ENCODE measurements at places on chromosomes 6 and 20.

- H3K4me3 ChIP-seq = no peak overlapping the region
- H3K27ac ChIP-seq = no peak overlapping the region
- H3K27me3 ChIP-seq = no peaks in the 10 kb centered on the region
- H3K4me1 ChIP-seq = no peaks in the 10 kb centered on the region
These were observed 17.0 kb downstream of the MCM8 start for GRCh38 chr20:5967469-5967868.

- no peak overlapping the region for H3K27ac ChIP-seq
- no peak for DNase-seq
- H3K4me1 ChIP-seq = no peaks in the 10 kb centered on the region
- no peak overlapping the region for H3K4me3 ChIP-seq
- no peaks in the 10 kb centered on the region for H3K36me3 ChIP-seq
These were observed 54.8 kb upstream of the BCLAF1 start for GRCh38 chr6:136344420-136344819.

DNA sequence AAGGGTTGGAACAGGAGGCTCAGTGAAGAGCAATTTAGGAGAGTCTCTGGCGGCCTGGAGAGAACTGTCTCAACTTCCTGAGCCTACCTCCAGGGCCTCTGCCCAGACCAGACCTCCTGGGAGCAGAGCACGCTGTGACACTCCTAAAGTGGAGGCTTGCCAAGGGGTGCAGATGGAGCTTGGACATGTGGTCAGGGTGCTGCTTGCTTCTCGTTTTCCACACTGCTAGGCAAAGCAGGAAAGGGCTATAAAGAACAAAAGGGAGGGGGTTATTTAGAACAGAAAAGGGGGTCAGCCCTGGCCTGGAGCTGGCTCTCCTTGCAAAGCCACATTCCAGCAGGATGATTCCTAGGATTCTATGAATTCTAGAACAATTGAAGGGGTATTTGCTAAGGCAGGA is 145.7 kb upstream of the GGTLC1 start:
- DNase-seq = no peak
- H3K4me3 ChIP-seq = no peak overlapping the region
- no peak overlapping the region for H3K27ac ChIP-seq
- no peaks in the 10 kb centered on the region for H3K36me3 ChIP-seq

DNA sequence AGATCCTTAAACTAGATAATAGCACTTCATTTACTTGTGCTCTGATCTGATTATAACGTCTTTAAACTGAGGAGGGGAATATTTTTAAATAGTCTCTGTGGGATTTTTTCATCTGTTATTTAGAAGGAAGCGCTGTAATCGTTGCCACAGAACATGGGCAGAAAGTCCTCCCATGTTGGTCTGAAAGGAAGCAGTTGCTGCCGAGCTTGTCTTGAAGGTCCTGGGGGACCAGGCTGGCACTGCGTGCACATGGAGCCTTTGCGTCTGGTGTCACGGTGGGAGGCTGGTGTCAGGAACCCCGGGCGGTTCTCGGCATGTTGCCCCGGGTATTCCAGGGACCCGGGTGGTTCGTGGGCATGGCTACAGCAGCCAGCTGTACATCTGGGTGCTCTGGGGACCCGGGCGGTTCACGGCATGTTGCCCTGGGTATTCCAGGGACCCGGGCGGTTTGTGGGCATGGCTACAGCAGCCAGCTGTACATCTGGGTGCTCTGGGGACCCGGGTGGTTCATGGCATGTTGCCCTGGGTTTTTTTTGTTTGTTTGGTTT is 11.5 kb downstream of the TPD52L2 start:
- H3K4me3 ChIP-seq = no peak overlapping the region
- no peak for DNase-seq
- no peak overlapping the region for H3K27ac ChIP-seq
- peaks cover 59% of the 10 kb centered on the region for H3K36me3 ChIP-seq
- no peaks in the 10 kb centered on the region for H3K4me1 ChIP-seq

- no peak overlapping the region for H3K27ac ChIP-seq
- H3K4me1 ChIP-seq = no peaks in the 10 kb centered on the region
- H3K36me3 ChIP-seq = no peaks in the 10 kb centered on the region
- DNase-seq = no peak
- H3K27me3 ChIP-seq = no peaks in the 10 kb centered on the region
These were observed 311.4 kb downstream of the TFAP2C start for GRCh38 chr20:56940466-56940865.

DNA sequence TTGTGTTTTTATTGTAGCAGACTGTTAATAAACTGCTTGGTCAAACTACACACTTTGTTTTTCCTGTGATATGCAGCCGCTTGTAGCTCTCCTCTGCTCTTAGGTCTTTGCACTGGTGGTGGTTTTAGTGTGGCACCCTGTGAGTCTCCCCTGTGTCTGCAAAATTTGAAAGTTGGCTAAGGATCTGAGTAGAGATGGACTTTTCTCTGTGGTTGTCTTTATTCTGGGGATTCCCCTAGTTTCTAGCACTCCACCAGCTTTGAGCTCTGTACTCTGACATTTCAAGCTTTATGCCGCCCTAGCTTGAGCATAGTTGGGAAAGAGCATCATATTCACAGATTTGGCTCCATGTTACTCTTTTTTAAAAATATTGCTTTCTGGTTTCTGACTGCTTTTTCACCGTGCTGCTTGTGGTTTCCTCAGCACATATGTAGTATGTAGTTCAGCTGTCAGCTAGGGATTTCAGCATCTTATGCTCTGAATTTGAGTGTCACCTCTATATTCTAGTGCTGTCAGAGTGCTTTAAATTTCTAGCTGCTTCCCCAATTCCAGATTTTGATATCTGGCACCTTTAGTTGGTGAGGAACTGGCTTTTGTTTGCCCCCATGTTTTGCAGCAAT is 25.4 kb downstream of the CDYL start:
- H3K27me3 ChIP-seq = no peaks in the 10 kb centered on the region
- peaks cover 3% of the 10 kb centered on the region for H3K4me1 ChIP-seq
- H3K36me3 ChIP-seq = peaks cover 2% of the 10 kb centered on the region
- DNase-seq = peak; percentile 30

GRCh38 chr20:37956107-37956585 is 53.2 kb downstream of the VSTM2L start:
- H3K36me3 ChIP-seq = no peaks in the 10 kb centered on the region
- no peak for DNase-seq
- H3K4me3 ChIP-seq = no peak overlapping the region
- no peaks in the 10 kb centered on the region for H3K27me3 ChIP-seq
- no peaks in the 10 kb centered on the region for H3K4me1 ChIP-seq

DNA sequence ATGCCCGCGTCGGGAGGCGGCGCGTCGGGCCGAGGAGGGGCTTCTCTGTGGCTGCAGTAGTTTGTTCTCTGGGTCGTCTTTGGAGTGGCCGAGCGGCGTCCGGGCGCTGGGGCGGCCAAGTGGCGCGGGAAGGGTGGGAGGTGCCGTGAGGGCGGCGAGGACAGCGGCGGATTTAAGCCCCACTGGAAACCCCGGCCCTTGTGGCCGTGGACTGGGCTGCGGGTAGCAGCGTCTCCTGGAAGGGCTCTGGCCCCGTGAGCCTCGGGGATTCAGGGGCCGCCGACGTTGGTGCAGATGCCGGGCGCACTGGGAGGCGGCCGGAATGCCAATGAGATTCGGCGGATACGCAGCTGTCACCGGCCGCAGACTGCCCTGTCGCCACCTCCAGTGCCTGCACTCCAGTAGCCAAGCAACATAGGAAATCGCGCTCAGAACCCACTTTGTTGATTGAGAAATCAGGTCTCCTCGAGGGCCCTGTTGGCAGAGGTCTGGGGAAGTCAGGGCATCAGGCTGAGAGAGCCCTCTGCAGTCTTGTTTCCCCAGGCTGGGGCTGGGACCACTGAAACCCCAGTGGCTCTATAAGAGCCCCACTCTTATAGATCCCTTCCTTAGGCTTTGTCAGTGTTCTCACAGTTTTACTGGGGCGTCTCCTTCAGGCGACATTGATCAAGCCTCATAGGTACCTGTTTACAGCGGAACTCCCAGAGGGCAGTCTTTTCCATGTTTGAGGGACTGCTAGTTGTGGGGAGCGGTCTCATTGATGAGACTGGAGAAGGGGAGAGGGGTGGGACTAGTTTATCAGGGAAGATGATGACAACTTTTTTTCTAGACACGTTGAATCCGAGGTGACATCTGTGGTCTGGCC is 642 bp downstream of the GZF1 start:
- peak overlapping the region; percentile 93 for H3K4me3 ChIP-seq
- H3K27me3 ChIP-seq = no peaks in the 10 kb centered on the region
- peak; percentile 21 for DNase-seq
- peak overlapping the region; percentile 76 for H3K27ac ChIP-seq

DNA sequence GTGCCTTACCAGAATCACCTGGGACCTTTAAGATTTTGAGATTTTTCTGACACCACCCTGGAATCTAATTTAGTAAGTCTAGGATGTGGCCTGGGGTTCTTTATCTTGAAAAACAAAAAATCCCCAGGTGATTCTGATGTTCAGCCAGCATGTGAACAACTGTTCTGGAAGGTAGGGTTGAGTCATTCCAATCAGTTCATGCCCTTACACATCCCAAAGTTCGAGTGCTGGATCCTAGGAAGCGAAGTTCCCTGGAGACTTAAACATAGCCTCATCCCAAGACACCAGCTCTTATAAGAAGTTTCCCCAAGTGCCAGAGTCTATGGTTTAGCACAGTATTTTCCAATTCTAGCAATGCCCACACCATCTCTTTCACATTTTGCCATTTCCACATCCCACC is 6.3 kb upstream of the TSHZ2 start:
- H3K36me3 ChIP-seq = no peaks in the 10 kb centered on the region
- peaks cover 6% of the 10 kb centered on the region for H3K27me3 ChIP-seq
- H3K4me1 ChIP-seq = no peaks in the 10 kb centered on the region
- H3K4me3 ChIP-seq = no peak overlapping the region
- DNase-seq = no peak

GRCh38 chr6:34723203-34723602 is 26.6 kb upstream of the ILRUN start:
- no peaks in the 10 kb centered on the region for H3K27me3 ChIP-seq
- no peak for DNase-seq
- H3K4me3 ChIP-seq = no peak overlapping the region
- no peak overlapping the region for H3K27ac ChIP-seq
- no peaks in the 10 kb centered on the region for H3K4me1 ChIP-seq

Measured in T-cell (primary cell).